Immature natural killer cell (primary cell): ENCODE measurements at places on chromosomes 3 and 15.
A peak's percentile ranks its signal among the peaks of the same experiment; 100 is the strongest.

DNA sequence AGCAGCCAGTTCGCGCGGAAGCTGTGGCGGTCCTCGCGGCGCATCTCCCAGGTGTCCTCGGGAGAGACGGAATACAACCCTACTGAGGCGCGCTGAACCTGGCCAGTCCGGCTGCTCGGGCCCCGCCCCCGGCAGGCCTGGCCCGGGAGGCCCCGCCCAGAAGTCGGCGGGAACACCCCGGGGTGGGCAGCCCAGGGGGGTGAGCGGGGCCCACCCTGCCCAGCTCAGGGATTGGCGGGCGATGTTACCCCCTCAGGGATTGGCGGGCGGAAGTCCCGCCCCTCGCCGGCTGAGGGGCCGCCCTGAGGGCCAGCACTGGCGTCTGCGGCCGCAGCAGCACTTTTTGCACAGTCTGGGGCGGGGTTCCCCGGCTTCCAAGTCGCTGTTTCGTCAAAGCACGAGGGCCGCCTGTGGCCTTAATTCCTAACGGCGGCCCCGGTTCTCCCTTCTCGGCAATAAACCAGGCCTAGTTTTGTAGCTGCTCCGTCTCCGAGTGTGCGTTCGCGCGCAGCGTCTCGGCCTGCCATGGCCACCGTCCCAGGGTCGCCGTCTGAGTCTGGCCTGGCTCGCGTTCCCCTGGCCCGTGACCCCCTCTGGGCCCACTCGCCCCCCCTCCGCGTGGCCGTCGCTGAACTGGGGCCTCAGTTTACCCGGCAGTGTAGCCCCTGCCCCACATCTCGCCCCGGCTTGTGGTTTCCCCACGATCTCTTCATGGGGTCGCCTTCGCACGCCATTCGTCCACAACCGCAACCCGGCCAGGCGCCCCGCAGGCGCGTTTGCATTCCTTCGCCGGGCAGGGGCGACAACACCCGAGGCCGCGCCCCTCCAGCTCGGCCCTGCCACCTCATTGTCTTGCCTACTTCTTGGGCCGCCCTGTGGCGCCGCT lies 30.0 kb downstream of the NBEAL2 start:
- peaks cover 11% of the 10 kb centered on the region for H3K27me3 ChIP-seq
- H3K36me3 ChIP-seq, result peaks cover 15% of the 10 kb centered on the region
- H3K4me1 ChIP-seq, result peaks cover 26% of the 10 kb centered on the region
- peak overlapping the region; percentile 79 for H3K4me3 ChIP-seq

DNA sequence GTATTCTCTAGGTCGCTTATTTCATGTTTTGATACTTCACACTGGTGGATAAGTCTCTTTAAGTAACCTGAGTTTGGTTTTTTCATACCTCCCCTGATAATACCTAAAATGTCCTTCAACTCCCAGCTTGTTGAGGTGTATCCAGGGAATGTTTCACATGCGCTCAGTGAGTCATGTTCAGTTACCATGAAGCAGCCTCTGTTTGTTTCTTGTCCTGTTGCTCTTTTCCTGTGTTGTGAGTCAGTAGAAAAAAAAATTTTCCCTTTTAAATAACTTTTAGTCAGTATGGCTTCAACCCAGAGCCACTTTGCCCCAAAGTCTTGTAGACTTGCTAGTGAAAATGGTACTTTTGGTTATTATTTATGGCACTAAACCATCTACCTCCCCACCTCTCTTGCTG lies 278.4 kb upstream of the ZPLD1 start:
- H3K27ac ChIP-seq, result no peak overlapping the region
- H3K4me1 ChIP-seq, result no peaks in the 10 kb centered on the region
- no peak for DNase-seq
- no peak overlapping the region for H3K4me3 ChIP-seq
- H3K36me3 ChIP-seq, result no peaks in the 10 kb centered on the region
- H3K27me3 ChIP-seq, result no peaks in the 10 kb centered on the region

DNA sequence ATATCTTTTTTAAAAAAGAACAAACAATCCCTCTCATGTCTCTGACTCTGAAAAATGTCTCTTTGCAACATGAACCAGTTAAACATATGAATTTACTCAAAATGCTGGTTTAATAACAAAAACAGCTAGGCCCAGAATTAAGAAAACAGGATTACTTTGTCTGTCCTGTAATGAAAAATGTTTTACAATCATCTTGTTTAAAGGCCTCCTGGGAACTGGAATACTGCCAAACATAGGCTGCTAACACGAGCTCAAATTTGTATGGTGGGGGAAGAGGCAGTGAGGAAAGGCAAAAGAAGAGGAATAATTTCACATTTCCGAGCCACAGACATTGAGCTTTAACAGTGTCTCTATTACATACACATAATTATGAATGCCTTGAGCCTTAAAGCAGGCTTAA lies 61.7 kb upstream of the PPIB start:
- no peak overlapping the region for H3K4me3 ChIP-seq
- DNase-seq, result no peak
- no peaks in the 10 kb centered on the region for H3K36me3 ChIP-seq
- no peaks in the 10 kb centered on the region for H3K27me3 ChIP-seq
- H3K27ac ChIP-seq, result no peak overlapping the region

DNA sequence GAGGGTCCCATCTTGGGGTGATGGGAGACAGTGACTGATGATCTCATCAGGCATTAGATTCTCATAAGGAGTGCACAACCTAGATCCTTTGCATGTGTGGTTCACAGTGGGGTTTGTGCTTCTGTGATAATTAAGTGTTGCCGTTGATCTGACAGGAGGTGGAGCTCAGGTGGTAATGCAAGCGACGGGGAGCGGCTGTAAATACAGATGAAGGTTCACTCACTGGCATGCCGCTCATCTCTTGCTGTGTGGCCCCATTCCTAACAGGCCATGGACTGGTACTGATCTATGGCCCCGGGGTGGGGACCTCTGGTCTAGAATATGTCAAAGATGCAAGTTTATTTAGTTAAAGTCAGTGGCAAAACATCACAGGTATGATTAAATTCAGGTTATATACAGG lies 8.7 kb downstream of the MEF2A start:
- H3K27me3 ChIP-seq, result no peaks in the 10 kb centered on the region
- H3K4me1 ChIP-seq, result peaks cover 27% of the 10 kb centered on the region
- no peaks in the 10 kb centered on the region for H3K36me3 ChIP-seq
- no peak overlapping the region for H3K4me3 ChIP-seq

DNA sequence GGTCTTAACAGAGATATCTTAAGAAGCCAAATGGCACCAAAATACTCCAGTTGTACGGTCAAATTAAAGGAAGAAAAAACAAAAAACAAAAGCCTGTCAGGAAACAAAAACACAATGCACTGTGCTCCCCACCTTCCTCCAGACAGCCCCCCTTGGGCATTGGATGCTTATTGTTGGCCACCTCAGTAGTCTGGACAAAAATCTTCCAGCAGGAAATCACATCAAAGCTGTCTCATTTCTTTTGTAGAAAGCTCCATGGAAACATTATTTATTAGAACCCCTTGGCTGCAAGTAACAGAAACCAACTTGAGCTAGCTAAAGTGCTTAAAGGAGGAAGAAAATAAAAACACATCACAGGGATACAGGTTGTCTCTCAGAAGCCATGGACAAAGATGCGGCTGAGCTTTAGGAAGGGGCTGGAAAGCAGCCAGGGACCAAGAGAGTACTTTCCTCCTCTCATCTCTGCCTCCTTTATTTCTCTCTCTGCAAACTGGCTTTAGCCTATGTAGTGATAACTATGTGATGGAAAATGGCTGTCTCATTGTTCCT lies 651.5 kb upstream of the ADAMTS9 start:
- peaks cover 2% of the 10 kb centered on the region for H3K27me3 ChIP-seq
- no peaks in the 10 kb centered on the region for H3K4me1 ChIP-seq
- no peak for DNase-seq
- H3K36me3 ChIP-seq, result no peaks in the 10 kb centered on the region
- no peak overlapping the region for H3K4me3 ChIP-seq
